ENCODE measurements at places on chromosomes 1 and 21.

- DNase-seq, result no peak
These were observed 68.4 kb downstream of the LUZP1 start for GRCh38 chr1:23100074-23100748.

- no peak for DNase-seq
These were observed 31.1 kb upstream of the MTF1 start for GRCh38 chr1:37890378-37891014.

DNA sequence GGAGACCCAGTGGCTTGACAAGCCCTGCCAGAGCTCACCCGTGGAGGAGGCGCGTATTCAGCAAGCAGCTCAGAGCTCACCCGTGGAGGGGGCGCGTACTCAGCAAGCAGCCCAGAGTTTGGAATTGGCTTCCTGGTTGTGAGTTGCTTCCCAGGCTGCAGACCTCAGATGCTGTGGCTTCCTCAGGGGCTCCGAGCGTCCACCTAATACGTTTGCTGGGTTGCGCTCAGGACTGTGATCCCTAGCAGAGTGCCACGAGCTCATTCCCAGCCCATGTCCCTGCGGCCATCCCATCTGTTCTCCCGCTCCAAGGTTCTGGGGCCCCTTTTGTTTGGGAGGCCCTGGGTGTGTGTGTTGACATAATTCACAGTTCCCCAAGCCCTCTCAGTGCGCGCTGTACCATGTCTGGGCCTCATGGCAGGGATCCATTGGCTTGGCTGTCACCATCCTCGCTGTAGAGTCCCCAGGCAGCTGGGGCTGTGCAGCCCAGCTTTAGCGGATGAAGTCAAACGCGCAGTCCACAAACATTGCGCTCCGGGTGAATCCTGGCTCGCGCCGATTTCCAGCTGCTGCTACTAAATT is 3.6 kb downstream of the AJAP1 start:
- no peak for DNase-seq

- no peak for DNase-seq
These were observed 14.4 kb upstream of the THEM5 start for GRCh38 chr1:151867765-151868411.

GRCh38 chr1:7570311-7570710 is 200.8 kb upstream of the VAMP3 start:
- no peak for DNase-seq

GRCh38 chr21:46459356-46460112 is 843 bp downstream of the DIP2A start:
- no peak for DNase-seq

- no peak for DNase-seq
These were observed 445.0 kb downstream of the SETD4 start for GRCh38 chr21:35615325-35615724.

DNA sequence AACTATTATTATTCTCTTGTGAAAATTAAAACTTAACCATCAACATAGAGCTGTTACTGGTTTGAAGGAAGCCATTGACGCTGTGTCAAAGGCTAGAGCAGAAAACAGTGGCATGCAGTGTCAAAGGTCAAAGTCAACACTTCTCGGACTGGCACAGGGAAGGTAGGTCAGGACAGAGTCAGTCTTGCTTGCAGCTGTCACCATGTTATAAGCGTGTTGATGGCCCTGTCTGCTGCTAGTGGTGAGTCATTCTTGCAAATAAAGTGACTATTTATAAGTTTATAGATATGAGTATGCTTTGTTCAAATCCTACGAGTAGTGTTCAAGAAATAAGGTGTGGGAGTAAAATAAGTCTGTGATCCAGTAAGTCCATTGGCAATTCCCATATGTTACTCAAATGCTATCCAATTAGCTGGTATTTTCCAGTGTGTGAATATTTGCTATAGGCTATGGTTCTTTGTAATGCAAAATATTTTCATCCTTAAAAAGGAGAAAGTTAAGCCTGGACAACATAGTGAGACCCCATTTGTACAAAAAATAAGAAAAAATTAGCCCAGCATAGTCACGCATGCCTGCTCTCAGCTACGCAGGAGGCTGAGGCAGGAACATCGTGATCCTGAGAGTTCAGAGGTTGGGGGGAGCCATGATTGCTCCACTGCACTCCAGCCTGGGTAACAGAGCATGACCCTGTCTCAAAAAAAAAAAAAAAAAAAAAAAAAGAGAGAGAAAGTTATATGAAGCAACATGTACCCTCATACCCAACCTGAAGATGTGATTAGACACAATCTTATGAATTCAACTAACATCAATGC is 26.3 kb upstream of the TINAGL1 start:
- DNase-seq, result no peak
